ENCODE measurements at places on chromosomes 12 and 14.
A peak's percentile ranks its signal among the peaks of the same experiment; 100 is the strongest.

- no peak for DNase-seq
Measured at GRCh38 chr14:51636109-51636508, 15.6 kb upstream of the FRMD6 start.

DNA sequence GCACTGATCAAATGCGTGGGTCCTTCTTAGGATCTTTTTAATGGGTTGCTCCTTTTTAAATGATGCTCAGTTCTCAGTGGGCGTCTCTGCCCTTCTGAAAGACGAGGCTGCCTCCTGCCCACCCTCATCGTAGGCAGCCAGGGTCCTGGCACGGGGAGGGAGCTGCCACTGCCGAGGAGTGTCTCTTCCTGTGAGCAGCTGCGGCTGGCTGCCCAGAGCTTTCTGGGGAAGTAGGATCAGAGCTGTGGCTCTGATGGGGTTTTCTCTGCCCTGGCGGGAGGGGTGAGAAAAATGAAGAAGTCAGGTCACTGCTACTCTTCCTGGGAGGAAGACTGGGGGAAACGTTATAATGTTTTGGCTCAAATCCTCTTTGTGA lies 31.1 kb upstream of the BEGAIN start:
- no peak for DNase-seq

DNA sequence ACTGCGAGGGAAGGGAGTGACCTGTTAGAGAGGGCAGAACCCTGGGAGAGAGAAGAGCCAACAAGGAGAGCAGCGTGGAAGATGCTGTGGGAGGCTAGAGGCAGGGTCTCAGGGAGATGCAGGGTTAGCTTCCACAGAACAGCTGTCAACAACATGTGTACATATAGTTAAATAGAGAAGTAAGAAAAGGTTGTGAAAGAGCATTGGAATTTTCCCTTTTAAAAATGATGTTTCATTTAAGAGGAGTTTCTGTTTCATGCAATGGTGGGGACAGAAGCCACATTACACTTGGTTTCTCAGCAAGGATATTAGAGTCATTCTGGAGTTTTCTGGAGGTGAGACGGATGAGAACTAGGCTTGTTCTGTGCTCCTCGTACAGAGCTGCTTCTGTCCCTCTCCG lies 23.8 kb upstream of the TBC1D30 start:
- no peak for DNase-seq

GRCh38 chr12:132545164-132545953 lies 55.4 kb downstream of the FBRSL1 start:
- no peak for DNase-seq

DNA sequence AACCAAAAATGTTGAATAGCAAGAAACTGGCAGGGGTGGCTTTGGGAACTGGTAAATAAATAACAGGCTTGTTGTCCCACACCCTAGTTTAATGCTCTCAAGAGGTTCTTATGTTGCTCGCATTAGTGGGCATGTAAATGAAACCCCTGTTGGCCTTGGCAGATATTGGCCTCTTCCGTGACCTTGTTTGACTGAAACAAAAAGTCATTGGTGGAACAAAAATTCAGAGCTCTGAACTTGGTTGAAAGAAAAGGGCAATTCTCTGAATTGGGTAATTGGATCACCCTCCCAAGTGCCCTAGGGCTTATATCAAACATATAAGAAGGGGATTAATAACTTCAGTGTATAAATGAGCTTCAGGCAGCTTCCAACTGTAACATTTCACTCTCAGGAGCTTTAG lies 426.2 kb downstream of the ZFP36L1 start:
- DNase-seq, result no peak

- no peak for DNase-seq
Measured at GRCh38 chr14:94029265-94029664, 3.1 kb downstream of the OTUB2 start.

GRCh38 chr12:21248679-21249078 lies 86.0 kb downstream of the SLCO1A2 start:
- no peak for DNase-seq

GRCh38 chr12:111190741-111191526 lies 178.0 kb downstream of the PHETA1 start:
- DNase-seq, result no peak

- no peak for DNase-seq
Measured at GRCh38 chr14:37139710-37140109, 32.7 kb downstream of the SLC25A21 start.

- no peak for DNase-seq
Measured at GRCh38 chr14:55951341-55952206, 166.6 kb upstream of the PELI2 start.

- no peak for DNase-seq
Measured at GRCh38 chr12:47935184-47935583, 28.2 kb upstream of the TMEM106C start.

GRCh38 chr12:66636771-66637170 lies 42.1 kb downstream of the GRIP1 start:
- no peak for DNase-seq

- peak; percentile 95 for DNase-seq
Measured at GRCh38 chr12:47207340-47207717, 127.6 kb upstream of the AMIGO2 start.

DNA sequence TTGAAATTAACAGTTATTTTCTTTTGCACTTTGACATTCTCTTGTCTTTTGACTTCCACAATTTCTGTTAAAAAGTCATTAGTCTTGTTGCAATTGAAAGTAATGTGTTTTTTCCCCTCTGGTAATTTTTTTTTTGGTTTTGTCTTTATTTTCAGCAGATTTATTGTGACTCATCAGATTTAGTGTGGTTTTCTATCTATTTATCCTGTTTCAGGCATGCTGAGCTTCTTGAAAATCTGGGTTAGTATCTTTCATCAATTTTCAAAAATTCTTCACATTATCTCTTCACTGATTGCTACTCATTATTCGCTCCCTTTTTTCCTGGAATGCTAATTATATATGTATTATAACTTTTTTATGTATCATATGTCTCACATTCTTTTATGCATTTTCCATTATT lies 15.3 kb upstream of the NTF3 start:
- no peak for DNase-seq

DNA sequence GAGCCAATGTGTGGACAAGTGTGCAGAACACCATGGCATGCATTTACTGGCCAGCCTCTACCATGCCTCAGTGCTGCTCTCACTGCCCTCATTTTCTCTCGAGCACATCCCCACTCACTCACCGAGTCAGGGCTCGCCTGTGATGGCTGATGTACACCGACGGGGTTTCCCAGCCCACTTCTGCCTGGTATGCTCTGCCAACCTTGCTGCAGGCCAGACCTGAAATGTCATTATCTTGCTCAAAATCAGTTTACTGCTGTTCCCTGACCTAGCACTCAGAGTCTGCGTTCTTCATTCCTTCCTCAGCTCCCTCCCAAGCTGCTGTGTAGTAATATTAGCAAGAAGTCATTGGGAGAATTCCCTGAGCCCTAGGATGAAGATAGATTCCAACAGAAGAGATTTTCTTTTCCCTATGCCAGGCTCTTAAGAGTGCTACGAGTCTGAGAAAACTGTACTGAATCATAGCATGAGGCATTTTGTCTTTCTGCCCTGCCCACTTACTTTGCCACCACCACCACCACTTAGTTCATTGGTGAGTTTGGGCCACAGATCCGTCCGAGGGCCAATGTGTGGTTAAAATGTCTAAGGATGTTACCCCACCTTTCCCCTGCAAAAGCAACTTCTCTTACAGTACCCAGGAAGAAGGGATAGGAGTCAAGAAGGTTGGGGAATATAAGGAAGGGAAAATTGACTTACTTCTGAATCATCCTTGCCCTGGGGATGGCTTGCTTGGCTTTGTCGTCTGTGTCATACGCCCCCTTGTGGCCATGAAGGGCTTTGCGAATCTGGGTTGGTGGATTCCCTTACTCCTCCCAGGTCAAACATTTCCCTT lies 51.0 kb downstream of the BMAL2 start:
- peak; percentile 73 for DNase-seq

DNA sequence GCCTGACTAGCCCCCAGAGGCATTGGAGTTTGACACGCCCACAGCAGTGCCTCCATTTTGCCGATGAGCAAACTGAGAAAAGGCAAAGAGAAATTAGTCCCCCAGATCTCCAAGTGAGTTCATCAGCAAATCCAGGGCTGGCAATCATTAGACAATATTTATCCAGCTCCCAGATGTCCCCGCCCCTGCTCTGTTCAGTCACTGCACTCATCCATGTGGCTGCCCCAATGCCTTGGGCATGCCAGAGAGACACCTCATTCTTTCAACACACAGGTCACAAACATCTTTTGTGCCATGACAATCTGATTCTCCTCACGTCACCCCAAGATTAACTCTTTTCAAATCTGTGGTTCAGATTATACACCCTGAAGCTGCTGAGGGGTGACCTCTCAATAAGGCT lies 43.5 kb downstream of the DPF3 start:
- no peak for DNase-seq

- DNase-seq, result no peak
Measured at GRCh38 chr14:100840286-100841065, 14.6 kb downstream of the MEG3 start.

GRCh38 chr14:65850429-65851135 lies 438.1 kb downstream of the FUT8 start:
- DNase-seq, result no peak

DNA sequence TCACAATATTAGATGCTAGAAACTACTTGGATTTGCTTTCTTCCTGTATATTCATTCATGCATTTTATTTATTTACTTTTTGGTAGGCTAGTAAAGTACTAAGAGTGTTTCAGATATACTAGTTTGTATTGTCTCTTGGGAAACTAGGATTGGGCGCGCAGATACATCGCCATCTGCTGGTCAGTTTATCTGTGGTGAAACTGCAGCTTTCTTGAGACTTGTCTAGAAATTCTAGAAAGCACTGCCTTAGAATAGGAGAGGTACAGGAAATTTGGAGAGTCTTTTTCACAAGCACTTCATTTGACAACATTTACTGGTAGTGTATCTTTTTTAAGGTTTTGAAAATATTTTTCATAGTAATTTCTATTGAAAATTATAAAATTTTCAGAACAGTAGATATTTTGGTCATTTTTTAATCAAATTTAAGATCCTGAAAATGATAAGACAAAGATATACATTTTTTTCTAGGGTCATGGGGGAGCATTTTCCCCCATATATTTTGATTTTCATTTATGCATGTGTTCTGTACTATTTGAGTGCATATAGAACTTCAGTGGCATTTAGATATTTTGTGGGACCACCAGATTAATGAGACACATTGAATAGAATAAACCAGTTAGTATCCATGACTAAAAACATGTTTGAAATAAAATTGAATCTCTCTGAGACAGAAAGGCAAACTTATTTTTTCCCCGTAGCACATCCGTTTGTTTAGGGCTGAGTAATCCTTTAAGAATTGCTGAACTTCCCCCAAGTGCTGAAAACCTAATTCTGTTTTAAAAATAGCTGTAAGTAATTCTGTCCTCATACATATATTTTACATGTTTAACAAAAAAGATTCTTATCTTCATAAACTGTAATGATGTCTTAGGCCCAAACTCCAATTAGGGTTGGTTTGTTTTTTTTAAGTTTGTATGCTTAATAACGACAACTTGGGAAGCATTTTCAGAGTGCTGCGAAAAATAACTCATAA lies 44.5 kb downstream of the SLC38A6 start:
- DNase-seq, result peak; percentile 70

DNA sequence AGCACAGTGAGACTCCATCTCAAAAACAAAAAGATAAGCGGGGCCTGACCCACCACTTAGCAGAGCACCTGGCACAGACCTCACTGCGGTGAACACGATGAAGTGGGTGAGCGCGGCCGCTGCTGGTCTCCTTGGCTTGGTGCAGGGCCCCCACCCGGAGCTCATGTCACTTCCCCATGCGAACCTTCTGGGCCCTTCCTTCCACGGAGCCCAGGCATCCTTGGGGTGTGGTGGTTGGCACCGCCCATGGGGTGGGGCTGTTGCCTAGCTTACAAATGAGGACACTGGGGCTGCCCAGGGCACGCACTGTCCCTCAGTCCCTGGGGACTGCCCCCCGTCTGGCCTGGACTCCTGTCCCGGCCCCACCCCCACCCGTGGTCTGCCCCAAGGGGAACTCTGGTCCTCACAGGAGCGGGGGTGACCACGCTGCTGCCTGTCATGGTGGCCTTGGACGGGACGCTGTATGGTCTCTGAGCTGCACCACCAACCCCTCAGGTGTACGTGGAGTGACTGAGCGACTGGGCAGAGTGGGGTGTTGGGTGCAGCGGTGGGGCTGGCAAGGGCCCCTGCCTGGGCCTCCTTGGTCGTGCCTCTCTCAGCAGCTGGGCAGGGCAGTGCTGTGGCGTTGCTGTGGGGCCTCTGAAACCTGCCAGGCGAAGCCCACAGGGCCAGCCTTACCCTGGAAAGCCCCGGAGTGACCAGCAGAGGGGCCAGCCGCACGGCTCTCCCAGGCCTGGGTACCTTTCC lies 15.3 kb downstream of the FBRSL1 start:
- peak; percentile 36 for DNase-seq

DNA sequence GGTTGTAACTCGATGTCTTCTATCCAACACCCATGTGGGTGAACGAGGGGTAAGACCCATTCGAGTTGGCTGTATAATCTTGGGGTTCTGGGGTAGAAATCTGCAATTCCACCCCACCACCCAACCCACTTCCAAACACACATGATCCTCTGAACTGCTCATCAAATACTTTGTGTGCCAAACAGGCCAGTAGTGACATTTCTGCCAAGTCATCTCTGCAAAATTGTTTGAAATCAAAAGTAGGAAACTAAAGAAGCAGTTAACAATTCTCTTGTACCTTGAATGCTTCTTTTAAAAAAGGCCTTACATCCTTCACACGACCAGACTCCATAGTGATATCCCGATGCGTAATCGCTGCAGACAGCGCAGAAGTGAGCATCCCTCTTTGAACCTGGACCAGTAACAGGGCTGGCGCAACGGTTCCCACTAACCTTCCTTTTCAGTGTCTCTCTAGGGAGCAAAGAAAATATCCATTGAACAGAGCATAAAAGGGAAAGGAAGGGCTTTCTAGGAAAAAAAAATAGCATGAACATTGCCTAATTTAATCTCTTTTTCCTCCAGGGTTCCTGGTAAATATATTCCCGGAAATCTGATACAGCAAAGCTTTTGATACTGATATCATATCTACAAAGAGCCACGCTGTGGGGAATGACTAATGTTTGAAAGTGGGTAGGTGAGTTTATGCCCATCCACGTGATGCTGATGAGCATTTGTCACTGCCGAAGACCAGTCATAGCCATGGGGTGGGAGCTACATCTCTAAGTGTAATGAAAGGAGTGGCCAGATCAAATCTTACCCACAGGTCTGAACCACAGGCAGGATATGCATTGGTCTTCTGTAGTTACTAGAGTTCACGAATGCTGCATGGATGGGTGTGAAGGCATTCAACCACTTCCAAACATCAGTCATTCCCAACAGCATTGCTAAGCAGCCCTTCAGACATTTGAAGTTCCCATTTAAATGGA lies 14.2 kb downstream of the ESR2 start:
- peak; percentile 54 for DNase-seq

- DNase-seq, result no peak
Measured at GRCh38 chr12:26936559-26937442, 980 bp downstream of the INTS13 start.

GRCh38 chr12:128055567-128055966 lies 211.4 kb upstream of the TMEM132C start:
- DNase-seq, result no peak
